D721Med (cell line): ENCODE measurements at places on chromosomes 12 and 14.

DNA sequence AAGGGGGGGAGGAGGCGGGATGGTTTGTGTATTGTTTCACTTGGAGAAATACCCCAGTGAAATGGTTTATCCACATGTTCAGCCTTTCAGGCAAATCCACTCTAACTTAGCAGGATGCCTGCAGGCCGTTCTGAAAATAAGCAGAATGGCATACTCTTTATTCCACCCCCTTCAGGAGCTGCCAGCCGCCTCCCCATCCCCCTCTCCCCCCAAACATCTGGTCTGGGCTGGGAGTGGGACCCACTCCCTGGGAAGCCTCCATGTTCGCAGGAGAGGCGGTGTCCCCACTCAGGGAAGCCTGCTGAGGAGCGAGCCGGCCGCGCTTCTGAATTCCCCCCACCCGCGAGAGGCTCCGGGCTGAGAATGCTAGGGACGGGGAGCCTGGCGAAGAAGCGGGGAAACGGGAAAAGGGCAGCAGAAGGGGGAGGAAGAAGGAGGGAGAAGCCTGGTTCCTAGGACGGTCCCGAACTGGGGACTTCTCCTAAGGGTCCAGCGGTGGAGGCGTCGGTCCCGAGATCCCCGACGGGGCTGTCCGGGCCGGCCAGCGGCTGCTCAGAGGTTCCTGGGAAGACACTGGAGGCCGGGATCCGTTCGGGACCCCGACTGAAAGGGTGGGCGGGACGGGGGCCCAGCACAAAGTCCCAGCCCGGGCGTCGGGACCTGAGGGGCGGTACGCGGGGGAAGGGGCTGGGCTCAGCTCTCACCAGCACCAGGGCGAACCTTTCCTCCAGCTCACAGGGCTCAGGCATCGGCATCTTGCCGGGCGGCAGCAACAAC lies 666 bp downstream of the FMNL3 start:
- DNase-seq, result no peak

DNA sequence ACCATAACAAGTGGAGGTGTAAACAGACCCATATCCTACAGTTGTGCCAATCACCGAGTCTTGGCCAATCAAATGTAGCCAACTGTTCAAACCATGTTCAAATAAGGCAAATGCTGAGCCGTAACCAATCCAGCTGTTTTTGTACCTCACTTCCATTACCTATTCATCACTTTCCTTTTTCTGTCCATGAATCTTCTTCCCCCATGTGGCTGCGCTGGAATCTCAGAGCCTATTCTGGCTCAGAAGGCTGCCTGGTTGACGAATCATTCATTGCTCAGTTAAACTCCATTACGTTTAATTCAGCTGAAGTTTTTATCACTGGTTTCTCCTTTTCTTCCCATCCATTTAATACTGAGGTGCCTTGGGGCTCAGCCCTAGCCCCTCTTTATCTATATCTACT lies 71.1 kb downstream of the TBC1D30 start:
- DNase-seq, result no peak

DNA sequence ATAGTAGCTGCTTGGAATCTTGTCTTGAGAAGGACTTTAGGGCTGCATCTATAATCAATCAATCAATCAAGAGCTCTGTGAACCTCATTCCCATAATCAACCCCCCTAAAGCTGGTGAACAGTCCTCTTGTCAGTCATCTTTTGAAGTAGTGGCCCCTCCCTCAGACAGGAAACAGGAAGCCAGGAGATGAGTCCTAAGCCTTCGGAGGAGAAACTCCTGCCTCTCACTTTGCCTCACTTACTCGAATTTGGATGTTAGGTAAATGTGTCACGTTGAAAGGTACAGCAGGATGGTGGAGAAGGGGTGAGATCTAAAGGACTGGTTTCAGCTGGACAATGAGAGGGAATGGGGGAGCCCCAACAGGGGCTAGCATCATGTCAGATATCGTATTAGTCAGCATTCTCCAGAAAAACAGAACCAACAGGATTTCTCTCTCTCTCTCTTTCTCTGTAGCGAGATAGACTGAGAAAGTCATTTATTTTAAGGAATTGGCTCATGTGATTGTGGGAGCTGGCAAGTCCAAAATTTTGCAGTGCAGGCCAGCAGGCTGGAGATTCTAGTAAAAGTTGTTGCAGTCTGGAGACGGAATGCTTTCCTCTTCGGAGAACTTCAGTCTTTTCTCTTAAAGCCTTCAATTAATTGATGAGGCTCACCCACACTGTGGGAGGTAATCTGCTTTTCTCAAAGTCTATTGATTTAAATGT lies 144.4 kb upstream of the PWP1 start:
- DNase-seq, result no peak

GRCh38 chr12:99271071-99271470 lies 376.5 kb upstream of the GARIN6 start:
- DNase-seq, result no peak

GRCh38 chr12:123608182-123608581 lies 6.3 kb downstream of the DDX55 start:
- DNase-seq, result no peak

DNA sequence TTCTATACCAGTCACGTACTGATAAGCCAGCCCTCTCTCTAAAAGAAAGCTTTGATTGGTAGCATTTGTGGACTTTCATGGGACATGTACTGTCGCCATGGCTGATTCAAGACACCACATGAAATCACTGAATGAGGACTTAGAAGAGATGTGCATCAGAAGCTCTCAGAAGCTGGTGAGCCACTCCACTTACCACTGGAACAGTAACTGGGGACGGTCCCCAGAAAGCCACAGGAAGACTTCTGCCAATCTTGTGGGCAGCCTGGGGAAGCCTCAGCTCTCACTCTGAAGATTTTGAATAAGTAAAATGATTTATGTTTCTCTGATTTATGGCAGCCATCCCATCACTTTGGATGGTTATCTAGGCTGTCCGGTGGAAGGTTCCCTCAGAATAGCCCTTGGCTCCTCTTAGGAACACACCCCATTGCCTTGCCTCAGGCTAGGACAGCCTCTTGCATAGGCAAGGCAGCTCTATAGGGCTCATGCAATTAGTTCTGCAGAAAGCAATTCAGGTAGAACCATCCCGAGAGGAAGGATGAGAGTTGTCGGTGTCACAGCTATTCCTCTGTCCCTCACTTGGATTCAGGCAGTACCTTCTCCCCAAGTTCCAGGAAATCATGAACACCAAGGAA lies 9.8 kb downstream of the DHRS1 start:
- no peak for DNase-seq

GRCh38 chr12:68317047-68317667 lies 15.0 kb downstream of the MDM1 start:
- DNase-seq, result no peak

GRCh38 chr12:111942557-111942956 lies 70.4 kb downstream of the TMEM116 start:
- DNase-seq, result no peak

DNA sequence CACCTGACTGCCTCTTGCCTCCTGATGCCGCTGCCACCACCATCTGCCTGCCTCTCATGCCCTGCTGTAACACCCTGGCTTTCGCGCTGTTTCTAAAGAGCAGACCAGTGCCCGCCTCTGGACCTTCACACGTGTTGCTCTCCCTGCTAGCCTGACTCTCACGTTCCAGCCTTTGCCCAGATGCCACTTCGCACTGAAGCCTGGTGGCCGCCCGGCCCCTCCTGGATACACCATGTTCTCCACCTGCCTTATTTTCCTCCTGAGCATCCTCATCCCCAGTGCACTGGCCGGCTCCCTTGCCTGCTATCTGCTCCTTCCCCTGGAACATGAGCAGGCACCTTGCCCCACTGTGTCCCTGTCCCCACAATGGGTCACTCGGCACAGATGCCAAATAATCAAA lies 146.5 kb downstream of the PIWIL1 start:
- no peak for DNase-seq

GRCh38 chr14:54622192-54622958 lies 55.4 kb downstream of the SAMD4A start:
- no peak for DNase-seq

GRCh38 chr12:93122569-93123091 lies 193.5 kb upstream of the EEA1 start:
- no peak for DNase-seq

DNA sequence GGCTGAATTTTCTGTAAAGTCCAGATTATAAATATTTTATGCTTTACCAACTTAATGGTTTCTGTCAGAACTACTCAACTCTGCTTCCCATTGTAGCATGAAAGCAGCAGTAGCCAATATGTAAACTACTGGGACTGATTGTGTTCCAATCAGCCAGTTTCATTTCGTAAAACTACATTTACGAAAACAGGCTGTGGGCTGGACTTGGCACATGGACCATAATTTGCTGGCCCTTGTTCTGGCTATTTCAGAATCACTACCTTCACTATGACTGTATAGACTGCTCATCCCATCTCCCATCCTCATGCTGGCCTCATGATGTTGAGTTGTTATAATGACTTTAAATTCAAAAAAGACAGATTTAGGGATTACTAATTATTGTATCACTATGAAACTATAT lies 38.7 kb downstream of the FAR2 start:
- no peak for DNase-seq

GRCh38 chr12:115543269-115543668 lies 734.2 kb downstream of the MED13L start:
- no peak for DNase-seq

- DNase-seq, result no peak
Measured at GRCh38 chr12:102504871-102505270, 24.5 kb upstream of the IGF1 start.

GRCh38 chr12:101582937-101583336 lies 11.8 kb upstream of the MYBPC1 start:
- DNase-seq, result no peak

- DNase-seq, result no peak
Measured at GRCh38 chr12:75628916-75629315, 117.5 kb upstream of the KRR1 start.

DNA sequence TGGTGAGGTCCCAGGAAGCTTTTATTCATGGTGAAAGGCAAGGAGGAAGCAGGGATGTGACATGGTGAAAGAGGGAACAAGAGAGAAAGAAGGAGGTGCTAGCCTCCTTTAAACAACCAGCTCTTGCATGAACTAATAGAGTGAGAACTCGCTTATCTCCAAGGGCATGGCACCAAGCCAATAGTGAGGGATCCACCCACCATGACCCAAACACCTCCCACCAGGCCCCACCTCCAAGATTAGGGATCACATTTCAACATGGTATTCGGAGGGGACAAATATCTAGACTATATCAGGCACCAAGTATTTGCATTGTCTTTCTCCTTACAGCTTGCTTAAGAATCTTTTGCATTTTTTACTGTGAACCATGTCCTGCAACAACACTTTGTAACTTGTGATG lies 91.9 kb upstream of the DHRS4 start:
- DNase-seq, result no peak

DNA sequence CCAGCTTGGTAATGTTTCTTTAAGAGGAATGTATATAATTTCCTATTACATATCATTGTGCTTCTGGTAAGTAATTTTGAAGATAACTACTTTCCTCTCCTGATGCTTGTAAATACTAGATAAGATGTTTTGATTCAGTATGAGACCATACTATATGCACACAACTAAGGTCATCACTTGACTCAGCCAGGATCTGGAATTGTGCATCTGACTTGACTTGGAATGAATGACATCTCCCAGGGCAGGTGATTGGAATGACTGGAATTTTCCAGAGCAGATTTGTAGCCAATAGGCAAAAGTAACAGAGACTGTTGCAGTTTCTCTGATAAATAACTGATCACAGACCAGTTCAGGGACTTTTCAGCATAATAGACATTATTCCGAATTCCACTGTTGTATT lies 11.1 kb downstream of the BEST3 start:
- DNase-seq, result no peak

- no peak for DNase-seq
Measured at GRCh38 chr12:118467641-118468305, 91.4 kb downstream of the SUDS3 start.

- no peak for DNase-seq
Measured at GRCh38 chr12:112126911-112127310, 1.6 kb downstream of the TRAFD1 start.

- no peak for DNase-seq
Measured at GRCh38 chr14:36747411-36748184, 85.9 kb downstream of the PAX9 start.

GRCh38 chr14:76908834-76909233 lies 82.6 kb downstream of the LRRC74A start:
- no peak for DNase-seq

DNA sequence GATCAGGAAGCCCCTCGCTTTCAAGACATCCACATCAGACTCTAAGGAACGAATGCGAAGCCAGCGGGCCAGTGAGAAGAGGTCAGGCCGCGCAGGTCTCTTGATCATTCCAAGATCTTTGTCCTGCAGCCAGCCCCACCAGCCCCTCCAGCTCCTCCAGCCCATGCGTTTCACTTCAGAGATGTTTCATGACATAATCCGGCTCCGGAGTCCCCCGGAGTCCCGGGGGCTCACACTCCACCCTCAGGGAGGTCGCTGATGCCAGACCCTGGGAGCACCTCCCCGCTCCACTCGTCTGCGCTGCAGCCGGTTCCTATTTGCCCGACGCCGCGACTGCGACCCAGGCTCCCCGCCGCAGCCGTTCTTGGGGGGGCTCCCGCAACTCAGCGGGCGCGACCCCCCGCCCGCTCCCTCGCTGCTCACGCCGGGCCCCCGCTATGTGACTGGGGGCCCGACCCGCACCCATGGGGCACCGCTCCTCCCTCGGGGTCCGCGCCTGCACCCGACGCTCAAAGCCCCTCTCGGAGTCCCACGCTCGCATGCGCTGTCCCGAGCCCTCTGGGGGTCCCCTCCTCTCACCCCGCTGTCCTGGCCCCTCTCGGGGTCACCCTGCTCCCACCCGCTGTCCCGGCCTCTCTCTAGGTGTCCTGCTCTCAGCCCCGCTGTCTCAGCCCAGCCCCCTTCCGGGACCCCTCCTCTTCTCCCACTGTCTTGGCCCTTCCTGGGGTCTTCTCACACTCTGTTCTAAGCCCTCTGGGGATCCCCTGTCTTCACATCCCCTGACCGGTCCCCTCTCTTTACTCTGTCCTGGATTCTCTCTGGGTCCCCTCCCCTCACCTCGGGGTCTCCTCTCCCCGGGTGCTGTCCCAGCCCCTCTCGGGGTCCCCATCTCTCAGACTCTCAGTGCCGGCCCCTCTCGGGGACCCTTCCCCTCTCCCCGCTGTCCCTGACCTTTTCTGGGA lies 1.1 kb downstream of the TAOK3 start:
- DNase-seq, result no peak

DNA sequence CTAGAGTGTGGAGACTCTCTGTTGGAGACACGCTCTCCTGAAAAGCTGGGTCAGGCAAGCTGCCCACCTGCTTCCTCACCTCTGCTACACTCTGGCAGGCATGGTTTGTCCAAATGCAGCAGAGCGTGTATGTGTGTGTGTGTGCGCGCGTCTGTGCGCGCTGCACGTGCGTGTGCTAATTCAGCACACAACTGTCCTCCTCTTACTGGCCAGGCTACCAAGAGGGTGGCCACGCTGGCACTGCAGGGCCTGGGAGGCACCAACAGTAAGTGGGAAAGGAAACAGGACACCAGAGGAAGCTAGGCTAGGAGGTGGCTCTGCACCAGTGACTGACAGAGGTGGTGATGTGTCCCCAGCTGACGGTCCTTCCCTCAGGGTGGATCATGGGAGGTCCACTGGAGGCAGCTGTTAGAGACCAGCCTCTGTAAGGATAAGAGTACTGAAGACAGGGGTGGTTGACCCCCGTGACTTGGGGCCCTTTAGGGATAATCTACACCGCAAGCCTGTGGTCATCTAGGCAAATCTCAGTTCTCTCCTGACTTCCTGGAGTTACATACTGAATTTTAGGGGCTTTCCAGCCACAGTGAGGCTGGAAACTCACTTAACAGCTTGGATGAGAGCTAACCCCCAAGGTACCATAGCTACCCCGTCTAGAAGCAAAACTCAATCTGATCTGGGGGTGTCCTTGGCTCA lies 15.6 kb upstream of the TFCP2 start:
- no peak for DNase-seq

- DNase-seq, result no peak
Measured at GRCh38 chr12:102948941-102949352, 8.5 kb upstream of the ASCL1 start.

GRCh38 chr14:30191639-30192279 lies 264.1 kb upstream of the PRKD1 start:
- no peak for DNase-seq
